ENCODE measurements at places on chromosomes 4 and X. TPM values are rescaled to one million over a fixed set of nuclear protein-coding genes. Genes with fewer than 3 reads are reported as not detected.

Gene PLP1
- total RNA-seq, result 0.26 TPM

Gene KCNIP4
- under 0.01 TPM for total RNA-seq

Gene ITIH6
- total RNA-seq, result not detected

Gene ZAR1
- not detected for total RNA-seq

Gene NR0B1
- total RNA-seq, result 1.0 TPM
